ENCODE measurements at places on chromosomes 1 and 21.

- DNase-seq, result no peak
Observed at GRCh38 chr1:102852613-102853012, 255.7 kb downstream of the COL11A1 start.

DNA sequence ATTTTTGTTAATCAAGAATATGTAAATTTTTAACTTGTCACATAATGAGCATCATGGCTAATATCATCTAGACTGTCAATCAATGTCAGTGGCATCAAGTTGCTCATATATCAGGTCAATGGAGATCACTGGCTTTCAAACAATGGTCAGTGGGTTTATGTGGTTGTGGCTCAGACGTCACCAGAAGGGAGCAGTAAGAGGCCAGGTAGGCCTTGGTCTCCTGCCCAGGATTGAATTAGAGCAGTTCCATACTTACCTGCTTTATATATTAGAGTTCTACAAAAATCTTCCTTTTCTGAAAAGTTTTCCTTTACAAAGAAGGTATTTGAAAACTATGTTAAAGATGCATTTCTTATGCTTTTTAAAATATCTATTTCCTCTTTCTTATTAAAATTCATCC is 206.3 kb upstream of the B3GALT2 start:
- DNase-seq, result no peak

- no peak for DNase-seq
Observed at GRCh38 chr21:32140151-32140550, 138.7 kb downstream of the MIS18A start.

- DNase-seq, result no peak
Observed at GRCh38 chr1:7845761-7846160, 7.1 kb downstream of the UTS2 start.

DNA sequence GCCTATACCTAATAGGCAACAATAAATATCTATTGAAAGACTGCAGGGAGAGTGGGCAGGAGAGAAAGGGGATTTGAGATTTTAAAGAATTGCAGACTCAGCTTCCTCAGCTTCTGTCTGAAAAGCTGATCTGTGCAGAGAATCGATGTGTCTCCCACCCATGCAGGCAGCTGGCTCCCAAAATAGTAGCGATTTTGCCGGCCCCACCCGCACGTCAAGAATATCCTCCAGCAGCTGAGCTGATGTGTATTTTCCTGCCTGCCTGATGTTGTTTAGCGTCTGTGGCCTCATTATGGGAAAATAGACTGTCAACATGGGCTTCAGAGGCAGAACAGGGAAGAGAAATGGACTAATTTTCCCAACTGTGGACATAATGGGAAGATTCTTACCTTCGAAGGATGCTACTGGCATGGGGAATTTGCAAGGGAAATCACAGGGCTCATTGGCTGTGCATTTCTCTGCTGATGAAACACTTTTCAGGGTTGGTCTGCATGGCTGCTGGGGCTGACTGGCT is 699.8 kb downstream of the PTPRU start:
- no peak for DNase-seq

- no peak for DNase-seq
Observed at GRCh38 chr1:62722796-62723195, 34.6 kb upstream of the DOCK7 start.

Data from stimulated activated CD4-positive, alpha-beta T cell treated with anti-CD3 and anti-CD28 coated beads, TNF-alpha, amount 100 ng/mL, for 48 hours (primary cell).